ENCODE measurements at places on chromosomes 7 and 10.

GRCh38 chr10:133230044-133230361, at the start of gene UTF1:
Gene UTF1 (plus strand): TSS chr10:133230217. CDS start chr10:133230289, 72 bp downstream.
- DNase-seq = no peak

- no peak for DNase-seq
Measured at GRCh38 chr10:25125201-25125611, 49.6 kb upstream of the GPR158 start.

DNA sequence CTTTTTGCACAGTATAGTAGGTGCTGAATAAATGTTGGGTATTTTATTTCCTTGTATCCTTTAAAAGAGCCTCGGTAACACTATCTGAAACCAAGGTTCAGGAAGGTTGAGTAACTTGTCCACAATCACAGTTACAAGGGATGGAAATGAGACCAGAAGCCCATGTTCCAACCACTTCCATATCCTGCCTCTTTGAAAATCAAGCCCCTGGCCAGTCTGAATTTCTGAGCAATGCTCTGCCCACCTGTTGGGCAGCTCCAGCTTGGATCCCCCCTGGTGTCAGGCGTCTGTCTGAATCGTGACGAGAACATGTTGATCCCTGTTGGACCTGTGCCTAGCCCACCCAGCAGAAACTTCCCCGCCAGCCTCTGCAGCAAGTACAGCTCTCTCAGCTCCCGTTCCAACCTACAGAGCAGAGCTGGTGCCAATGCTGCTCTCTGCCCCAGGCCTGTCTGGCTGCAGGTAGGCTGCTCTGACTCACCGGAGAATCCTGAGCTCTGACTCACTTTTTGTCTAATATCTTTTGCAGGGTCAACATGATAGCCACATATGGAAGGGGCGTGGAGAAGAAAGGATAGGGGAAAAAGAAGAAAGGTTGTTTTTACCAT, 595.5 kb downstream of the INHBA start:
- DNase-seq = no peak

DNA sequence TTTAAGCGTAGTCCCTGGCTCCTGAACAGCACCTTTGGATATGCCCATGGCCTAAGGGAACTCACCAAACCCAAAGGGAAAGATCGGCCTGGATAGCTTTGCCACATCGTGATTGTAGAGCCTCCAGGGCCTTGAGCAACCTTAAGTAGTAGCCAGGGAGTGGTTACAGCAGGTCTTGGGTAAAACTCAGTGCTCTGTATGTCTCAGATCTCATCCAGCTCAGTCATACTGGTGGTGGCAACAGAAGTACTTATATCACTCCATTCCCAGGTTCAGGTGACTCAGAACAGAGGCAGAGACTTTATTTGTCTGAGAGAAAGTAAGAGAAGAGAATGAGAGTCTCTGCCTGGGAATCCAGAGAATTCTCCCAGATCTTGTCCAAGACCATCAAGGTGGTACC, 39.1 kb upstream of the AASS start:
- no peak for DNase-seq

- DNase-seq = no peak
Measured at GRCh38 chr7:21641546-21641945, 98.7 kb downstream of the DNAH11 start.

DNA sequence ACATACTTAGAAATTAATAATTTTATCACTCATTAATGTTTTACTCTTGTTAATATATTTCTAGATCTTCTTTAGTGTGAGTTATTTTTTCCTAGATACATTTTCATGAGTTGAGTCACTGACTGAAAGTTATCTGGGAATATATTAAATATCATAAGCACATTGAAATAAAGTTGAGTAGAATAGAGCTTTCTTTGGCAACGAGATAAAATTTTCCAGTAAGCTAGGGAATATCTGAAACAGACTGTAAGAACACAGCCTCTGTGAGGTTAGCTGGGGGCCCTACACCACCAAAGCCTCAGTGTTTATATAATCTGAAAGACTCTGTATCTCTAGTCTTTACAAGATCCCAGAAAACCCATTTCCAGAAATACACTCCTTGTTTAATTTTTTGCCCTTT, 347.8 kb upstream of the PLXDC2 start:
- DNase-seq = no peak
